PC-3 (cell line): ENCODE measurements at places on chromosomes 6 and 20. TPM values are rescaled to one million over a fixed set of nuclear protein-coding genes. Genes with fewer than 3 reads are reported as not detected.

CNBD2 gene
- 6.6 and 6.7 TPM in 2 replicates for total RNA-seq

HECA gene
- total RNA-seq, result 4.2 and 7.7 TPM in 2 replicates

OR12D3 gene
- total RNA-seq, result not detected in 2 replicates

RPS6KA2 gene
- total RNA-seq, result 5.1 and 7.9 TPM in 2 replicates

APCDD1L gene
- total RNA-seq, result 2.0 and 4.9 TPM in 2 replicates

GSTA3 gene
- not detected in 2 replicates for total RNA-seq
